ENCODE measurements at places on chromosomes 3 and 15. TPM values are rescaled to one million over a fixed set of nuclear protein-coding genes. Genes with fewer than 3 reads are reported as not detected.

SFMBT1 gene
- total RNA-seq = 18.3 TPM

MCTP2 gene
- 3.7 TPM for total RNA-seq

CACNA2D3 gene
- total RNA-seq = 1.3 TPM

YEATS2 gene
- 21.8 TPM for total RNA-seq

CASR gene
- total RNA-seq = not detected

CHRM5 gene
- 0.36 TPM for total RNA-seq

FANCD2OS gene
- total RNA-seq = not detected

DNAH12 gene
- total RNA-seq = 0.06 TPM

RASL12 gene
- 1.6 TPM for total RNA-seq

ERICH6 gene
- not detected for total RNA-seq

SLCO2A1 gene
- 4.8 TPM for total RNA-seq

EID1 gene
- total RNA-seq = 197 TPM

EXD1 gene
- not detected for total RNA-seq

ABCC5 gene
- total RNA-seq = 28.5 TPM

CAPN3 gene
- total RNA-seq = 0.06 TPM

ZMYND10 gene
- total RNA-seq = 0.17 TPM

GMNC gene
- not detected for total RNA-seq

HRH1 gene
- 9.0 TPM for total RNA-seq

FSIP1 gene
- total RNA-seq = 0.97 TPM

DNA sequence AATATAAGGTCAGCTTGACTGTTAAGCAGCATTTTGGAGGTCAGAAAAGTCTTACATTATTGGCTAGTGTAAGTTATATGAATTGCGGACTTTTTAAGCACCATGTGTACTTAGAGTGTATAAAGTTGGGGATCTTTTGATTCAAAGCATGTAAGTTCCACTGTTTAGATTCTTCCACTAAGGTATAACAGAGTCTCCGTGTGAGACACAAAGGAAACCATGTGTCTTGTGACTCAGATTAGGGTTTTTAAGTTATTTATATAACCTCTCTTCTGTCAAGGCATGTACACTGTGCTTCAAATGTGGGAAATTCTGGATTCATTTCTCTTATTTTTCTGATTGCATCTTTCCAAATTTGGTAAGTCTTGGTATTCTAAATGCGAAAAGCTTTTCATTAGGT is 143.5 kb upstream of the SOX2 start:
- DNase-seq = peak; percentile 21

GRCh38 chr3:22862111-22862510 is 341.0 kb upstream of the UBE2E2 start:
- DNase-seq = no peak

- no peak for DNase-seq
These were observed 26.8 kb upstream of the FAM107A start for GRCh38 chr3:58604031-58604430.

DNA sequence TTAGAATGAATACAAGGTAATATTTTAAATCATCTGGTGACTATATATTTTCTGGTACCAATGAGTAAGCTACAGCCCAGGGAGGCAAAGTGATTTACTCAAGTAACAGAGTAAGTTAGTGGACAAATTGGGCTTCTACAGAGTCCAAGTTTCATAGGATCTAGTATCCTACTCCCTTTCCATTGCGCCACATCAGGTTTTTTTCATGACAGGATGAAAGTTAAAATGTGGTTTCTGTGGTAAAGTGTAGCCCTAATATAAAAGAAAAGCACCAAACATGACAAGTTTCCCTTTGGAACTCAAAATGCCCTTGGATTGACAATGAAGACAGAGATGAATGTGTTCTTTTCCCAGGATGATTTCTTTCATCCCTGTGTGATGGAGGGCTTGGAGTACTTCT is 350.8 kb upstream of the ZNF385D start:
- DNase-seq = no peak

DNA sequence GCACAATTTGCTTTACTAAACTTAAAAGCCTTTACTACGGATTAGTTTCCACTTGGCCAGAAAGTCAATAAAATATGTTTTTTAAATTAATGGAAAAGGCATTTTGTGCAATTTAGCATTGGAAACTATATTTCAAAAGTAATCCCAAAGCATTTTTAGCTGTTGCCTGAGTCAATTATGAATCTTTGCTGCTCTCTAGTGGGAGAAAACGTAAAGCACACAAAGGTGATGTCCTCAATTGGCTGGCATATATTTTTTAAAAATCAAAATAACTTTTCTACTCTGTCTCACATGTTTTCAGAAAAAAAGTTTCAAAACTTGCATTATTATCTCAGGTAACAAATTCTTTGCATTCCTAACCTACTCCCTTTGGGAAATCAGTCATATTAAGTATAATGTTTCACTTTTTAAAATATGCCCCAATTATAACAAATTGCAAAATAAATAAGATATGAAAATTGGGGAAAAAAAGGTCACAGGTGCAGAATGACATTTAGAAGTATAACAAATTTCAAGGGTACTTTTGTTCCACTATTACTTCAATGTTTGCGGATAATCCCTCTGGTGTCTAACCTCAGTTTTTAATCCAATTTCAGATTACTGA is 47.2 kb upstream of the TEX55 start:
- peak; percentile 35 for DNase-seq

DNA sequence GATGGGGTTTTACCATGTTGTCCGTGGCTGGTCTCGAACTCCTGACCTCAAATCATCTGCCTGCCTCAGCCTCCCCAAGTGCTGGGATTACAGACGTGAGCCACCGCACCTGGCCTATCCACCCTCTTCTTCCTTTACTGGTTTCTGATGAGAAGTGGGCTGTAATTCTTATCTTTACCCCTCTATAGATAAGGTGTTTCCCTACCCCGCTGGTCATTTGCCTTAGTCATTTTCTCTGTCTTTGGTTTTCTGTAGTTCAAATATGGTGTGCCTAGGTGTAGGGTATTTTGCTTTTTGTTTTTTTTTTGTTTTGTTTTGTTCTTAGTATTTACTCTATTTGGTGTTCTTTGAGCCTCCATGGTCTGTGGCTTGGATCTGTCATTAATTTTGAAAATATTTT is 41.3 kb downstream of the APBA2 start:
- DNase-seq = no peak

DNA sequence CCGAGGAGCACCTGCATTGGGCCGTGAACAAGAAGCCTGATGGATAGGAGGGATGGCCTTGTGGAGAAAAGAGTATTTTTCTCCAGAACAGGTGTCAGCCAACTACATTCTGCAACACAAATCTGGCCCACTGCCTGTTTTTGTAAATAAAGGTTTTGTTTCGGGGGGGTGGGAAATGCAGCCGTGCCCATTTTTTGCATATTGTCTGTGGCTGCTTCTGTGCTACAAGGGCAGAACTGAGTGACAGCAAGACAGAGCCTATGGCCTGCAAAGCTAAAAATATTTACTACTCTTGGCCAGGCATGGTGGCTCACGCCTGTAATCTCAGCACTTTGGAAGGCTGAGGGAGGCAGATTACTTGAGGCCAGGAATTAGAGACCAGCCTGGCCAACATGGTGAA is 95.9 kb upstream of the AKAP13 start:
- no peak for DNase-seq

- DNase-seq = peak; percentile 78
These were observed 128.2 kb downstream of the SUCLG2 start for GRCh38 chr3:67526246-67526645.

DNA sequence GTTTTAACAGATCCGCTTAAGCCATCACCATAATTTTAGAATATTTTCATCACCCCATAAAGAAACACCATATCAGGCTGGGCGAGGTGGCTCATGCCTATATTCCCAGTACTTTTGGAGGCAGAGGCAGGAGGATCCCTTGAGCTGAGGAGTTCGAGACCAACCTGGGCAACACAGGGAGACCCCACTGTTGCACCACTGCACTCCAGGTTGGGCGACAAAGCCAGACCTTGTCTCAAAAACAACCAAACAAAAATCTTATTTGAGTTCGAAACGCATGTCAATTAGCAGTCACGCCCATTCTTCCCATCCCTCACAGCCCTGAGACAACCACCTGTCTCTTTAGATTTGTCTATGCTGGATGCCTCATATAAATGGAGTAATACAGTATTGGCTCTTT is 119.9 kb downstream of the KLF13 start:
- no peak for DNase-seq

DNA sequence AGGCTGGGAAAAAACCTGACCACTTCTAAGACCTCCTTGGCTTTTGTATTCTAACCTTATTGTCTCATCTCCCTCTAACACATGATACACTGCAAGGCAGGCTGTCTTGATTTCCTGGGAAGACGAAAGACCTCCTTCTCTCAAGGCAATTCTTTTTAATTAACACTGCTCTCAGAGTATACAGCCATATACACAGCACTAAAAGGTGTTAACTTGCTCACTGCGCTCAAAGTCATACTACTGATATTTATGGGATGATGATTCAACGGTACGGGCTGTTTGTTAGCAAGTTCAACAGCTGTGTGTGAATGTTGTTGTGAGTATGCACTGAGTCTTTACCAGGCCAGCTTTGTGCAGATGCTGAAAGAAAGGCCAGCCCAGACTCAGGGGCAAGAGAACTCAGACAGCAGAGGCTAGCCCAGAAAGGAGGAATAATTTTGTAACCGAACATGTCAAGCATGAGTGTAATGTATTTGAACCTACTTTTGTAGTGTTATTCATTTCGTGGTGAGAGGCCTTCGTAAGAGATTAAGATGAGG is 229.9 kb downstream of the IL5RA start:
- DNase-seq = no peak

GRCh38 chr15:64017591-64018163 is 28.6 kb downstream of the DAPK2 start:
- DNase-seq = no peak

DNA sequence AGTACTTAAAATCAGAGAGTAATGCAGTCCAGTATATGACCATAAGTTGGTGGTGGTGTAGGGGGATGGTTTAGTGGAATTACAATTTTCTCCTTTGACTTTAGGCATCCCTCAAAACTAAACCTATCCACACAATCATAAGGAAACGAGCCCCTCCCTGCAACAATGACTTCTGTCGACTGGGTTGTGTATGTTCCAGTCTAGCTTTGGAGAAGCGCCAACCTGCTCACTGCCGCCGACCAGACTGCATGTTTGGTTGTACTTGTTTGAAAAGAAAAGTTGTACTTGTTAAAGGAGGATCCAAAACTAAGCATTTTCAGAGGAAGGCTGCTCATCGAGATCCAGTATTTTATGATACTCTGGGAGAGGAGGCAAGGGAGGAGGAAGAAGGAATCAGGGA is 52.8 kb downstream of the MGA start:
- no peak for DNase-seq

DNA sequence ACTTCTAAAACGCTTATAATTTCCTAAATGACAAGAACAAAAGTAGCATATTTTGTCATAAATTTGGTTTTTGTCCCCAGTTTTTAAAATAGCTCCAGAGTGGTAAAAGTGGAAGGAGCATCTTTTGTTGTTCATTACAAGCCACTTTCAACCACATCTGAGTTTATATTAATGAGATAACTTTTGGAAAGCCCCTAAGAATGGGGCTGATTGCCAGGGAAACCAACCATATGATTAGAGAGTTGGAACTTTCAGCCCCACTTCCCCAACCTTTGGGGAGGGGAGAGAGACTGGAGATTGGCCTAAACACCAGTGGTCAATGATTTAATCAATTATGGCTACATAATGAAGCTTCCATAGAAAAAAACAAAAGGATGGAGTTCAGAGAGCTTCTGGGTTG is 57.4 kb downstream of the CPA3 start:
- DNase-seq = no peak

DNA sequence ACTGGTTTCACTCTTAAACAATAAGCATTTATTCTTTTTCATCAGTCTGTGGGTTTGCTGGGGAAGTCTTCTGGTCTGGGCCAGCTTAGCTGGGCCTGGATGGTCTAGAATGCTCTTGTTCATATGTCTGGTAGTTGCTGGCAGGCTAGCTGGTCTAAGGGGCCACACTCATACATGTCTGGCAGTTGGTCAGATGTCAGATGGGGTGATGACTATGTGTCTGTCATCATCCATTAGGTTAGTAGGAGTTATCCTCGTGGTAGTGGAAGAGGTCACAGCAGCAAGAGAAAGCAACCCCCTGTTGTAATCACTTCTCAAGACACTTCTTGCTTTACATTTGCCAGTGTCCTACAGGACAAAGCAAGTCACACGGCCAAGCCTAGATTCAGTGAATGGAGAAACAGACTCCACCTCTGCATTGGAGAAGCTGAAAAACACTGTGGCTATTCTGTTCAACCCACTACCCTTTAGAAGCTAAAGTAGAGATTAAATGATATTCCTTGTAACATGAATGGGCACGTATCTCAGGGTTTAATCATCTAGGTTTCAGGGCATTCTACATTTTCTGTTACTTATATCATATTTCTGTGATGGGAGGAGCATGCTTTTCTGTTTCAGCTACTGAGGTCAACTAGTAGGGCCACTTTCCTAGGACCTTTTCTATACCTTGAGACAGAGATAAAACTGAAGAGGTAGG is 5.5 kb upstream of the ARID3B start:
- DNase-seq = peak; percentile 13

DNA sequence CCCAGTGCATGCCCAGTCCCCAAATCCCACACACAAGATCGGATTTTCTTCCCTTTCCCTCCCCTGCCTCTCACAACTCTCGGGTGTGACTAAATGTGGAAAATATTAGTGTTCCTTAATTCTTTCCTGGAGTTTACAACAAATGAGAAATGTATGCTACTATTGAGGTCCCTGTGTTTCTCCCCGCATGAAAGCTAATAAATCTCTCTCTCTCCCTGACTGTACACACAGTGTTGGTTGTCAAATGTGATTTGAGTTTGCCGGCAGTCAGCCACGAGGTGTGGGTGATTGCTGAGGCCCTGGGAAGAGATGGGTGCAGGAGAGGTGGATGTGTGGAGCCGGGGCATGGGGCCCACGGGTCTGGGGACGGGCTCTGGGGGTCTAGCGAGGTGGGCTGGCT is 161.4 kb upstream of the IQSEC1 start:
- DNase-seq = no peak

- DNase-seq = peak; percentile 69
These were observed 130.4 kb upstream of the SLC7A14 start for GRCh38 chr3:170716172-170716805.

- no peak for DNase-seq
These were observed 291.3 kb upstream of the ZPLD1 start for GRCh38 chr3:102143536-102143935.

- no peak for DNase-seq
These were observed 44.6 kb upstream of the SMAD6 start for GRCh38 chr15:66657185-66658020.

GRCh38 chr3:4416427-4416945 is 50.6 kb downstream of the SUMF1 start:
- DNase-seq = no peak

- peak; percentile 80 for DNase-seq
These were observed 36.7 kb upstream of the BLM start for GRCh38 chr15:90680371-90680935.
